ENCODE measurements at places on chromosomes 11 and 22. TPM values are rescaled to one million over a fixed set of nuclear protein-coding genes. Genes with fewer than 3 reads are reported as not detected.

The SLC22A12 gene
- polyA plus RNA-seq: 3.4 TPM

The RELT gene
- polyA plus RNA-seq: 2.7 TPM

The ZNF280B gene
- 4.7 TPM for polyA plus RNA-seq

The FGF4 gene
- polyA plus RNA-seq: not detected

- DNase-seq: no peak
Observed at GRCh38 chr11:117238221-117238620, 5.8 kb downstream of the RNF214 start.

- no peak for DNase-seq
Observed at GRCh38 chr22:30617819-30618218, 10.8 kb downstream of the TCN2 start.

GRCh38 chr11:105399511-105399910 lies 210.4 kb upstream of the GRIA4 start:
- DNase-seq: no peak
